ENCODE measurements at places on chromosomes 6 and 20.

DNA sequence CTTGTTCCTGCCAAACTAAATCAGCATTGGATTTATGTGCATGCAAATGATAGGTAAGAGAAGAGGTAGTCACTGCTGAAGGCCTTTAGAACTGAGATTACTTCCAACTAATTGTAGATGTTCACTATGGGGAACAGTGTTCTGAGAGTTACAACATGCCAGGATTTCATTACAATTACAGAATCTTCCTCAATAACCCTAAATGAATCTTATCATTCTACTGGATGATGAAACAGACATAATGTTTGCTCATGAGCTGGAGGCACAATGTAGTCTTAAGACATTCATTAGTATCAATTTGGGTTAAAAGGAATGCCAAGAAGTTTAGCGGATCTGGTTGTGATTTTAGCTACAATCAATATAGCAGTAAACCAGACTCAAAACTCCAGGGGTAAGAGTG is 248.9 kb upstream of the THEMIS start:
- no peak for DNase-seq

GRCh38 chr6:37588735-37589108 is 89.0 kb upstream of the CCDC167 start:
- DNase-seq: no peak

GRCh38 chr6:35177596-35177995 is 36.2 kb upstream of the SCUBE3 start:
- no peak for DNase-seq

DNA sequence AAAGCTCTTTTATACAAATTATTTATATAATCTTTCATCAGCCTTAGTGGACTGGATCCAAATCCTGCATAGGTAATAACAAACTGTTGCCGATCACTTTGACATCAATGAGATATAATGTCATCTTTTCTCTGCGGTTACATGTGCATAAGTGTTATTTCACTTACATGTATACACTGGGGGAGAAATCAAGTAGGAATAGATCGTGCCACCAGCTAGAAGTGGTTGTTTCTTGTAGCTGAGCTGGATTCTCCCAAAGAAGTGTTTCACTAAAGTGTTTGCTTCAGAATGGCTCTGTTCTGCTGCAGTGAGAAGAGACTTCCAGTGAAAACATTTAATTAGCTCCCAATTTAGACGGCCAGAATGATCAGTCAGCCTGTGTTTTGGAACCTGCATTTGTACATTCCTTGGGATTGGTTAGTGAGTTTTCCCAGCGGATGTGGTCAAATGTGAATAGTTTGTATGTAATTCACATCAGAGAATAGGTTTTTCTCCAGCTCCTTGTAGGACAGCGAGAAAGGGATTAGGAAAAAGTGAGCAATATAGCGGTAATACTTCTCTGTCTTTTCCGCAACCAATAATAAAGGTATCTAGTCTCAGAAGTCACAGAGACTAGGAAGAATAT is 163.1 kb upstream of the CCN2 start:
- DNase-seq: no peak

DNA sequence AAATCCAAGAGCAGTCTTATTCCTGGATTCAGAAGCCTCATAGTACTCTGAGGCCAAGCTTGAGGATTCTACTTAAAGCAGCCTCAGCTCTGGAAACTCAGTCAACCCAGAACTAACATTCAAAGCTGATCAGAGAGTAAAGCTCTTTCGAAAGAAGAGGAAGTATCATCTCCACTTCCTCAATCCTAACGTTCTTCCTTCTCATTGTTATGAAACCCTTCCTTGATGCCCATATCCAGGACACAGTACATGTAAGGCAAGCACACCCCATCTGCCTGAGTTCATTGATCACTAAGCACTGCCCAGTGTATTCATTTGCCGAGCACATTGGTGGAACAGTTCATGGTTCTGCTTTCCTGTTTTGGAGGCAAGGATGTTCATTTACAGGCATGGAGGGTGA is at the start of gene IPCEF1:
Gene IPCEF1, minus strand, starts transcription at position 114 of the 400 bp plus-strand sequence. CDS start 90,856 bp downstream, outside the sequence.
- DNase-seq: no peak

GRCh38 chr6:95978230-95978629 is 37.5 kb upstream of the FUT9 start:
- no peak for DNase-seq

- DNase-seq: no peak
Observed at GRCh38 chr6:157579467-157580031, 198.6 kb downstream of the ZDHHC14 start.

- no peak for DNase-seq
Observed at GRCh38 chr20:48585061-48585870, 242.5 kb downstream of the PREX1 start.

- peak; percentile 25 for DNase-seq
Observed at GRCh38 chr6:87705070-87705691, 3.1 kb upstream of the AKIRIN2 start.

DNA sequence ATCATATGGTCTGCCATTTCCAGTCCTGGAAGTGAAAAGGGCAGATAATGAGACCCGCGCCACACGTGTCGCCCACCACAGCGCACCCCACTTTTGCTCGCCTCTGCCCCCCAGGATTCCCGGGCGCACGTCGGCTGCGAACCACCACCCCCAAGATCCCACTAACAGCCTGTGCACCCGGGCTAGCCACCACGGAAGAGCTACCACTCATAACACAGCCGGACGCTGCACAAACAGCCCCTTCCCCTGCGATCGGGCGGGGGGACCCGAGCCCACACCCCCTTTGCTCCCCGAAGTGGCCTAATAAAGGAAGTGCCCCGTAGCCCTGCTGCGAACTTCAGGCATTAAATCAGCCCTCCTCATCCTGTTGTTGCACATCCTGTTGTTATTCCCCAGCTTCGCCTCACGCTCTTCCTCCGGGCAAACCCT is 506 bp downstream of the CITED2 start:
- DNase-seq: no peak

- DNase-seq: no peak
Observed at GRCh38 chr6:112030206-112030960, 23.5 kb upstream of the CCN6 start.

- no peak for DNase-seq
Observed at GRCh38 chr6:45772886-45773495, 242.7 kb downstream of the CLIC5 start.

DNA sequence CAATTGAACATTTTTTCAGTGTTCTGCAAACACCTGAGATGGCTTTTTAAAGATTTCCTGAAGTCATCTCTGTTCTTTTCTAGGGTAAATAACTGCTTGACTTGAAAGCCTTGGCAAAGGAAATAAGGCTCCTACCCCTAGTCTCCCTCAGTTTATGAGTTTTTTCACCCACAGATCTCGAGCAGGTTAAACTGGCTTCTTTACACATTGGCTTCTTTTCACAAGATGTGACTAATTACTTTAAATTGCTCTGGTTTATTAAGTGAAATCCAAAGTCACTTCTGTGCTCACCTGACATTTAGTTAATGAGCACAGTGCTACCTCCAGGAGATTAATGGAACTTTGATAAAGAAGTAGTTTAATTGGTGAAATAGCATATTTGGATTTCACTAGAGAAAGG is 33.2 kb downstream of the SOX4 start:
- DNase-seq: no peak

DNA sequence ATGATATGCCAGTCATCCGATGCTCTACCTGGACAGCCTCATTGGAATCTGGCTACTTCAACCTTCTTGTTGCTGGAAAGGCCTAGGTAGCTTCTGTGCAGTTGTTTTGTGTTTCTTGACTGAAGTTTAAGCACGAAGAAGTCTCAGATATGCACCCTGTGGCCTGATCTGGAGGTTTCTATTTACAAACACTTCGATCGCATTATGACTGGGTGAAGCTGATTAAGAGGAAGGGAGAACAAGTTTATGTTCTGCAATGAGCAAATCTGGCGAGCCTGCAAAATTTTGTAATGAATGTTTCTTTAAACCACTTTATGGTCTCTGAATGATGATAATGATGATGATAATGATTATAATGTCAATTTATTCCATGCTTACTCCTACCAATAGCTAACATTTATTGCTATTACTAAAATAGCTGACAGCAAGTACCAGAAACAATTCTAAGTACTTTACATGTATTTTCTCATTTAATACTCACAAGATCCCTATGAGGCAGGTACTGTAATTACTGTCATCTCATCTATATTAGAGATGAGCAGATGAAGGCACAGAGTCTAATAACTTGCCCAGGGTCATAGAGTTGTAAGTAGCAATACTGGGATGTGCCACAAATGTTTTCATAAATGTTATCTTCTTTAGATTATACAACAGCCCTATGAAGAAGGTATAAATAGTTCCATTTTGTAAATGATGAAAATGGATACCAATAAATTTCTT is 126.1 kb upstream of the UST start:
- DNase-seq: no peak

DNA sequence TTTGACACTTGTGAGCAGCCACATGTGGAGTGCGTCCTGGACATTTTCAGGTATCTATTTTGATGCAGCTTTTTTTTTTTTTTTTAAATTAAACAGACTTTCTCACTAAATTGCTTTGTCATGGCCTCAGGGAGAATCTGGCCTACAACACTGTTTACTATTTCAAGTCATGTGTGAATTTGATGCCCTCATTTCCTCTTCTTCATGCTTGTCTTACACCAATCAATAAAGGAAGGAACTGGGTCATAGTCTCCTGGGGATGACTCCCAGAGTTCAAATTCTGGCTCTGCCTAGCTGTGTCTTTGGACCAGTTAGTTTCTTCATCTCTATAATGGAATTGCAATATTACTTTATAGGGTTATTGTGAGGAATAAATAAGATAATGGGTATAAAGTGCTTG is 554.1 kb downstream of the PRKN start:
- DNase-seq: no peak

- no peak for DNase-seq
Observed at GRCh38 chr20:41138475-41139226, 1.3 kb downstream of the PLCG1 start.

DNA sequence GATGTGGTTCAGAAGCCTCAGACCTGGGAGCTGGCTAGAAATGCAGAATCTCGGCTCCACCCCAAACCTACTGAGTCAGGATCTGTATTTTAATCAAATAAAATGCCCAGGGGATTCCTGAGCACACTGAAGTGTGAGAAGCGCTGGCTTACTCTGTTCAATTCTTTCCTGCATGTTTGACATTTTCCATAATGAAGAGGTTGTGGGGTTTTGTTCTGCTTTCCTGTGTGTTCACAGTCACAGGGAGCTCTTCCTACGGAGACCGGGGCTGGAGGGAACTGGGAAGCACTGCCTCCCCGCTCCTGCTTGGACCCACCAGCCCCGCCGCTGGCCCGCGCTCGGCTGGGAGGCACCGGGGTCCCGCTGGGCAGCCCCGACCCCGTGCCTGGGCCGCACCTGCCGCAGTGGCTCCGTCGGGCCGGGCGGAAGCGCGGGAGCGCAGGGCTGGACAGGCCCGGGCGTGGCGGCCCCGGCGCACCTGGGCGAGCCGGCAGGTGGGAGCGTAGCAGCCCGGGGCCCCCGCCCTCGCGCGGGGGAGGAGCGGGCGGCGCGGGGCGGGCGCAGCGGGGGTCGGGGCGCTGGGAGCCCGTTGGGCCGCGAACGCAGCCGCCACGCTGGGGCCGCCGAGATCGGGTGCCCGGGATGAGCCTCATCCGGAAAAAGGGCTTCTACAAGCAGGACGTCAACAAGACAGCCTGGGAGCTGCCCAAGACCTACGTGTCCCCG is at the start of gene MAPK13:
Gene MAPK13, plus strand, starts transcription at position 573 of the 726 bp plus-strand sequence. Its CDS starts 70 bp downstream, at position 643.
- DNase-seq: no peak

- no peak for DNase-seq
Observed at GRCh38 chr6:20978151-20978614, 443.9 kb downstream of the CDKAL1 start.

GRCh38 chr6:153735761-153736160 is 303.3 kb upstream of the OPRM1 start:
- DNase-seq: no peak

- DNase-seq: no peak
Observed at GRCh38 chr6:147285087-147285855, 81.1 kb downstream of the STXBP5 start.

DNA sequence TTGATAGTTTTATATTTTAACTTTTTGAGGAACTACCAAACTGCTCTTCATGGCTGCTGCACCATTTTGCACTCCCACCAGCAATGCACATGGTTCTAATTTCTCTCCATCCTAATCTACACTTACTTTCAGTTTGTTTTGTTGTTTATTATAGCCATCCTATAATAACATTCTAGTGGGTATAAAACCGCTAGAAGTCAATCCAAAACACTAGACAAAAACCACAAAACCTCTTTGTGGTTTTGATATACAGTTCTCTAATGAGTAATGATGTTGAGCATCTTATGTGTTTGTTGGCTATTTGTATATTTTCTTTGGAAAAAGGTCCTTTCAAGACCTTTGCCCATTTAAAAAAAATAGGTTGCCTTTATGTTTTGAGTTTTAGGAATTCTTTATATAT is 5.6 kb downstream of the RPP21 start:
- DNase-seq: no peak

DNA sequence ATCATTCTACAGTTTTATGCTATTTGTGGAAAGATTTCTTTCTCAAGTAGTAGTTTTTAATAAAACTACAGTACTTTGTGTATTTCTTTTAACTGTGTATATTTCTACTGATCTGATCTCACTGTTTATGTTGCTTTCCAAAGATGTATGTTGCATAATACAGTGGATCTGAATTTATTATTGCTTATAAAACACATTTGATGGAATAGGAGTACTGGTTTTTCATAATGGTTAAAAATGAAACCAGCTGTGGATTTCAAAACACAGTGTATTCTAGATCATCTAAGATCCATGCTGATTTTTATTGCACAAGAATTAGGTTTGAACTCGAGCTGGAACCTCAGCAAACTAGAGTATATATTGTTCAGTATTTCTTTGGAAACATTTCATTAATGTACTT is 8.0 kb downstream of the NKX2-4 start:
- no peak for DNase-seq

DNA sequence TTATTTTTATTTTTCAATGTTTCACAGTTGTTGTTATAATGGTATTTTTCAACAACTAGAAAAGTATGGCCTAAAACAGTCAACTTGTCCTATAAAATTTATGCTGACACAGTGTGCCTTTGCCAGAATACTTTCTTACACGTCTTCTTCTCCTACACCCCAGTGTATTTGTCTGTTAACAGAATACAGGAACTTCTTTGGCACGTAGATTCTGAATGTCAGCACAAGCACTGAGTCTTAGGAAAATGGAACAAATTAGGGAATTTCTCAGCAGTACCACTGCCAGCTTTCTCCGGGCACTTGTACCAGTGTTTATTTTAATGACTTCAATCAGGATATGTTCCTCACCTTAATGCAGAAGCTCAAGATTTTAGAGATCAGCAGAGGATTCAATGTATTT is 26.7 kb upstream of the AKIRIN2 start:
- no peak for DNase-seq

- no peak for DNase-seq
Observed at GRCh38 chr20:33305589-33306057, 22.6 kb downstream of the BPIFB1 start.

GRCh38 chr6:42315259-42315990 is 97.8 kb upstream of the MRPS10 start:
- DNase-seq: no peak

- DNase-seq: no peak
Observed at GRCh38 chr6:124008988-124009765, 205.5 kb downstream of the NKAIN2 start.
